B cell (primary cell): ENCODE measurements at places on chromosomes 4 and X. TPM values are rescaled to one million over a fixed set of nuclear protein-coding genes. Genes with fewer than 3 reads are reported as not detected.

DNA sequence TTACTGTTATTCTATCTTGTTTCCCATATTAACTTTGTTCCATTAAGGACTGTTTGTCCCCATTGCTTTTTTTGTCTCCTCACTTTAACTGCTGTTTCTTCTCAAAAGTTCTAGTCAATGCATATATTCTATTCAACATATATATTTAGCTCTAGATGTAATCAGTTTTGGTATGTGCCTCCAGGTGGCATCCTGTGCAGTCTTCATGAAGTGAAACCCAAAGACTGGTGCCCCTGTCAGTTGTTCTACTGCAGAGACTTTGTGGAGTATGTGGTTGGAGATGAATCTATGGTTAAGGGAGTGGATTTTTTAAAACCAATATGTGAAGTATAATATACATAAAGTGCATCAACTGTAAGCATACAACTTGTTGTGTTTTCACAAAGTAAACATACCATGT lies 57.0 kb downstream of the VAMP7 start:
- no peak for DNase-seq

DNA sequence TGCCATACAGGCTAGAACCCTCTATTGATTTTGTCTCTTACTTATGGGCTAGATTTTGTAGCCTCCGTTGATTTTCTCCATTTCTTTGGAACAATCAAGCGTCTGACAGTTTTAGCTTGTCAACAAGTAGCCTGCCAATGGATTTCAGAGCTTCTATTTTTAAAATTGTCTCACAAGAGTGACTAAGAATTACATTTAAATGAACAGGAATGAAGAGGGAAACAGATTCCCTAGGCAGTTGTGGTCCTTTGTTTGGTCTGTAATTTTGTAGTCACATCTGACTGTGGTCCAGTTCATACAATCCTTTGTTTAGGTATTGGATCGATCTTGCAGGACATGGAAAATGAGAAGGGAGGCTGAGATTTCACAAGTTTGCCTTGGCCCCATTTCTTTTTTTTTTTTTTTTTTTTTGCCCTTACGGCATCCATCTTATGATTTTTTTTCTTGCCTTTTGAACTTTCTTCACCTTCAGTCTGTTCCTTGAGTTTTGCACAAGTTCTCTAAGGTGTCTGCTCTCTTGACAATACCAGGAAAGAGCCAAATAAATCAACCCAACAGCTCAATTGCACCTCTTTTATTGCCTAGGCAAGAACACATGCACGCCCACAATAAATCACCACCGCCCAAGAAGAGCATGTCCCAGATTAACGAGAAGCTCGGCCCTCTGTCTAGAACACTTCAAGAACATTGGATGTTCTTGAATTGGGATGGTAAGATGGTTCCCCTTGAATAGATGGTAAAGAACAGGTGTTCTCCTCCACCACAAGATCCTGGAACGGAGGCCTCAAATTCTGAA lies 86.5 kb upstream of the EGFL6 start:
- DNase-seq: no peak

GRCh38 chrX:154136627-154137161 lies 7.3 kb upstream of the OPN1LW start:
- peak; percentile 84 for DNase-seq

DNA sequence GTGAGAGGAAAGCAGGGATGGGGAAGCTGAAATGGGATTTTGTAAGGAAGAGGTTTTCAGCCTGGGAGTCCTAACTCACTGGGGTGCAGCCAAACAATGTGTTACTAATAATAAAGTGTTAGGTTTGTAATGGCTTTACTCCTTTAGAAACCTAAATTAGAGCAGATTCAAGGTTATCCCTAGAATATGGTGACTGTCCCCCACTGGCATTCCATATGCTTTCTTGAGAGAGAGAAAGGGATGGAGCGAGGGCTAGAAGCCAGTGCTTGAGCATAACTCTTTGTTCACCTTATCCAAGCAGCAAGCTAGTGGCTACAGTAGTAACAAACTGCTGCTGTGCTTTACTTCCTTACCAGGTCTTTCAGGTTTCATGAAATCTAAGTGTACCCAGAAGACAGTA lies 249.1 kb upstream of the PGRMC2 start:
- no peak for DNase-seq

GRCh38 chrX:1582686-1583437 lies 8.5 kb upstream of the AKAP17A start:
- peak; percentile 52 for DNase-seq

- DNase-seq: no peak
These were observed 188.4 kb upstream of the VEGFC start for GRCh38 chr4:176981074-176981473.

Gene CFAP47
- not detected in 2 replicates for total RNA-seq

Gene RBM47
- 12.6 and 12.9 TPM in 2 replicates for total RNA-seq

Gene MAOB
- total RNA-seq: not detected in 2 replicates

Gene ART3
- not detected in 2 replicates for total RNA-seq

GRCh38 chr4:38415682-38416081 lies 248.3 kb upstream of the KLF3 start:
- no peak for DNase-seq

- no peak for DNase-seq
These were observed 175.4 kb upstream of the FRG1 start for GRCh38 chr4:189765301-189765700.

GRCh38 chrX:141455103-141455502 lies 129.4 kb downstream of the SPANXA1 start:
- no peak for DNase-seq

Gene TKTL2
- total RNA-seq: 0.15 and 0.27 TPM in 2 replicates

GRCh38 chr4:102593147-102593546 lies 92.0 kb downstream of the NFKB1 start:
- DNase-seq: no peak

- DNase-seq: no peak
These were observed 90.0 kb downstream of the PSAPL1 start for GRCh38 chr4:7344636-7345155.

DNA sequence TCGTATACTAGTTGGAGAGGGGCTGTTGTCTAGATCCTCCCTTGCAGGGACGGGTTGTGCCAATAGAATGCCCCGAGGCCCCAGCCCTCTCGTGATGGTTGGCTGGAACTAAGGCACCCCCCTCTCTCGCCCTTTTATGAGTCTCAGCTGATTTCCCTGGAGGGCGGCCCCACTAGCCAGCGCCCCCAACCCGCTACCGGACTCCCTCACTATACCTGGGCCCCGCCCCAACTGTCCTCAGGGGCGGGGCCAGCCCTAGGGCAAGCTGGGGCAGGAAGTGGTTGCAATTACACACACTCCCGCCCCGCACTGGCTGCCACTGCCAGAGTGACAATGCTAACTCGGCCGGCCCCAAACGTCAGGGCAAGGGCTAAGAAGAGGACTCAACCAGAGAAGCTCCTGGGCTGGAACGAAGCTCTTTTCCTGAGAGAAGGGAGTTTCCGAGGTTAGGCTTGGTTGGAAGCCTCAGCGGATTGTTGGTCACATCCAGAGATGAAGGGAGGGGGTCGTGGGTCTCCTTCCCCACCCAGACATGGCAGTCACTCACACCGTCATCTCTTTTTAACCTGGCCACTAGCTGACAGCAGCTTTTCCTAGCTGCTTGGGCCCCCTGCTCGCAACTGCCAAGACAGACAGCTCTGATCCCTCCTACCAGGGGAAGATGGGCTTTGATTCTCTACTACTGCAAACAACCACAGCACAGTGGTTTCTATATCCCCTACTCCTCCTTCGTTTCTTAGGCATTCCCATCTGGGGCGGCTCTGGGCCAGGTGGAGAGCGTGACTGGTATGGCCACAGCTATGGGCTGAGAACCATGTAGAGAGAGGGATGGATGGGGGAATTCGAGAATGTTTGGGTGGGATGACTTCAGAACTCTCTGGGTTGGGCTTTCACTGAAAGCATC lies 21.0 kb upstream of the BCORL1 start:
- DNase-seq: peak; percentile 73

- no peak for DNase-seq
These were observed 5.1 kb upstream of the RBM41 start for GRCh38 chrX:107123750-107124149.

Gene PTCHD1
- not detected in 2 replicates for total RNA-seq

Gene MAGEC1
- total RNA-seq: not detected in 2 replicates

Gene VCX2
- not detected in 2 replicates for total RNA-seq

DNA sequence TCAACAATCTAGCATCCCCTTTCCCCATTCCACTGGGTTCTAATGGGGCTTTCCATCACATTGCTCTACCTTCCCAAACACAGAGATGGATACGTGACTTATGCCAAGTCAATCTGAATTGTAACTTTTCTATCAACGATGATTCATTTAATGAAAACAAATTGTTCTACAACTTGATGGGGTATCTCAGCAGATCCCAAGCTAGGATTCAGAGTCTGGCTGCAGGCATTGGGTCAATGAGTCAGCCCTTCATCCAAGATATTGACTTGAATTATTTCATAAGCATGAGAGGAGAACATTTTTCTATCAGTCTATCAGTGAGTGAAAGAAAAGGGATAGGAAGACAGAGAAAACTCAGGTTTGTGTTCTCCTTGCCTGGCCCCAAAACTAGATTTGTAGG lies 15.0 kb upstream of the HPGDS start:
- DNase-seq: no peak

Gene MYOZ2
- not detected in 2 replicates for total RNA-seq

Gene AWAT2
- total RNA-seq: not detected in 2 replicates

DNA sequence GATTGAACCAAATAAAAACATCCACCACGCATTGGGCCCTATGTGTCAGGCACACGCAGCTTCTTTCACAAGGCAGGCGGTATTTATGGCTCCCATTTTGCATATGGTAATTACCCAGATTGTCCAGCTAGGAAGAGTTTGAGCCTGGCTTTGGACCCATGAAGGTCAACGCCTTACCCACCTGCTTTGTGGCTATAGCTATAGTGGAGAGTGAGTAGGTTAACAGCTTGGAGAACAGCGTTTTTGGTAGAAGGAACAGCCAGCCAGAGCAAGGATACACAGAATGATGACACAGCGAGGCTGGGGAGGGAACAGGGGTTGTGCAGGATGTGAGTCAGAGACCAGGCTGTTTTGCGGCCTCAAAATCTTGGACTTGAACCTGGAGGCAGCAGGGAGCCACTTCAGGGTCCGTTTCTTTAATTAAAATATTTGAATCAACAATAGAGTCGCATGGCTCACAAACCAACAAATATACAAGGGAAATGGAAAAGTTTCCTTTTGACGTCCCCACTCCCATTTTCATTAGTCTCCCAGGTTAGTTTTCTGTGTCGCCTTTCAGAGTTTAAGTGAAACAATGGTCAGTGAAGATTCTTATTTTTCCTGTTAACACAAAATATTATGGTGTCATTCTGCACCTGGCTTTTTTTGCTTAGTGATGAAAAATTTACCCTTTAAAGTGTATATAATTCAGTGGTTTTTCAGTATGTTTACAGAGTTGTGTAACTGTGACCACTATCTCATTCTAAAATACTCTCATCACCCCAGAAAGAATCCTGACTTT lies 118.2 kb upstream of the STX18 start:
- DNase-seq: no peak

Gene PPP4R3C
- total RNA-seq: not detected in 2 replicates

Gene ZNF711
- total RNA-seq: 7.0 and 7.6 TPM in 2 replicates

DNA sequence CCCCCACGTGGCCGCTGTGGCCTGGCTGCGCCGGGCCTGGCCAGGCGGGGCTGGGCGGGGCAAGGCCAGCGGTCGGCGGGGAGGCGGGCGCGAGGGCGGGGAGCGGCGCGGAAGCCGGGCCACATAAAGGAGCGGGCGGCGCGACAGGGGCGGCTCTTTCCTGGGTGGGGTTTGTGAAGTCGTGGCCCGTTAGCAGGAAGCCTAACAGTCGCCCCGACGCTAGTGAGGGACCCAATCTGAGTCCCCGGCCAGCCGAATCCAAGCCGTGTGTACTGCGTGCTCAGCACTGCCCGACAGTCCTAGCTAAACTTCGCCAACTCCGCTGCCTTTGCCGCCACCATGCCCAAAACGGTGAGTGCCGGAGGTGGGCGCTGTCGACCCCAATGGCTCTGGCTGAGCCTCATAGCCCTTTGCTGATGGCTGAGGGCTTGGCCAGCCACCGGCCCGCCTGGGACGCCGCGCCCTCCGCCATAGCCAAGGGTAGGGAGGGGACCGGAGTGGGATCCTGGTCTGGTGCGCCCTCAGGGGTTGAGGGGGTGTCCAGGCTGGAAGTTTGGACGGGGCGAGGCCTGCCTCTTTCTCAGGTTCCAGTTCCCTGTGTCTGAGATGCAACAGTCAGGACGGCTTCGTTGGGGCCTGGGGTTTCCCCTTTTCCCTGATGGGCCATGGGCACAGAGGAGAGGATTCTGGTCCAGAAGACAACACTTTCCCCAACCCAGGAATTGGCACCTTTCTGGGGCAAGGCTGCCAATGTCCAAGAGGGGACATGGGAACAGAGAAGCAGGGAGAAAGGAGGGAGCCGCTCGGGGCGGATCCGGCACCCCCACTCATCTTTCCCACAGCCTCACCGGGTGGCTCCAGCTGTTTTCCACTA lies at the start of gene MSN:
TSS of gene MSN (plus strand) at position 152 of the 874 bp plus-strand sequence. CDS start at position 340, 188 bp downstream.
- DNase-seq: peak; percentile 70

DNA sequence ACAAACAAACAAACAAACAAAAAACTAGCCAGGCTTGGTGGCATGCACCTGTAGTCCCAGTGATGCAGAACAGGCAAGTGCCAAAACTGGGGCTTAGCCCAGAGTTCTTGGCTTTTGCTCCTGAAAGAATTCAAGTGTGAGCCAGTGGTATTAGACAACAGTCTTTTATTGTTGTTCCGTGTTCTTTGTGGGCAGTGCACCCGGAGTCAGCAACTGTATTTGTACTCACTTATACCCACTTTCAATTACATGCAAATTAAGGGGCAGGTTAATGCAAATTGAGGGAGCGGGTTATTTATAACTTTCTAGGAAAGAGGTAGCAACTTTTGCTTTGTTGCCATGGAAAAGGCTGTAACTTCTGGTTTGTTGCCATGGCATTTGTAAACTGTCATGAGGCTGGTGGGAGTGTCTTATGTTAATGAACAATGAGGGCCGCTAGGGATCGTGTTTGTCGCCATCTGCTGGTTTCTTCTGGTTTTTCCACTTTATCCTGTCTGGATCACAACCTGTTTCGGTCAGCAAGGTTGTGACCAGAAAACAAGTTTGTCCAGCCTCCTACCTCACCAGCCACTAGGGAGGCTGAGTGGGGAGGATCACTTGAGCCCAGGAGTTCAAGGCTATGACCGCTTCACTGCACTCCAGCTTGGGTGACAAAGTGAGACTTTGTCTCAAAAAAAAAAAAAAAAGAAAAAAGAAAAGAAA lies 88.8 kb upstream of the ESX1 start:
- DNase-seq: peak; percentile 35

Gene NR0B1
- total RNA-seq: not detected in 2 replicates

DNA sequence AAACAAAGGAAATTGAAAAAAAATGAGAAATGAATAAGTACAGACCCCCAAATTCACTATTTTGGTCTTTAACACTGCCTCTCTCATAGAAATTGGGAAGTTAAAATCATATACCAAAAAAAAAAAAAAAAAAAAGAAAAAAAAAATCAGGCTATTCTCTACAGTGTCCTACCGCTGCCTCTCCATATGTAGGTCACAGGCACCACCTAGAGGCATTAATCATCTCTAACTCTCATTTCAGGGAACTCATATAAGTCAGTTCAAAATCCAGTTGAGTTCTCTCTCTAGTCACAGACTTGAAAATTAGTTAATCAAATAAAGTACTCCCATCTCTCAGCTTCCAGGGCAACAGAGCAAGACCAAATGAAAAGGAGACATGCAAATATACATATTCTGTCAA lies 47.9 kb downstream of the COX18 start:
- DNase-seq: no peak

- DNase-seq: no peak
These were observed 646.6 kb downstream of the ANKRD50 start for GRCh38 chr4:124065936-124066335.
